ENCODE measurements at places on chromosomes 11 and 22.

DNA sequence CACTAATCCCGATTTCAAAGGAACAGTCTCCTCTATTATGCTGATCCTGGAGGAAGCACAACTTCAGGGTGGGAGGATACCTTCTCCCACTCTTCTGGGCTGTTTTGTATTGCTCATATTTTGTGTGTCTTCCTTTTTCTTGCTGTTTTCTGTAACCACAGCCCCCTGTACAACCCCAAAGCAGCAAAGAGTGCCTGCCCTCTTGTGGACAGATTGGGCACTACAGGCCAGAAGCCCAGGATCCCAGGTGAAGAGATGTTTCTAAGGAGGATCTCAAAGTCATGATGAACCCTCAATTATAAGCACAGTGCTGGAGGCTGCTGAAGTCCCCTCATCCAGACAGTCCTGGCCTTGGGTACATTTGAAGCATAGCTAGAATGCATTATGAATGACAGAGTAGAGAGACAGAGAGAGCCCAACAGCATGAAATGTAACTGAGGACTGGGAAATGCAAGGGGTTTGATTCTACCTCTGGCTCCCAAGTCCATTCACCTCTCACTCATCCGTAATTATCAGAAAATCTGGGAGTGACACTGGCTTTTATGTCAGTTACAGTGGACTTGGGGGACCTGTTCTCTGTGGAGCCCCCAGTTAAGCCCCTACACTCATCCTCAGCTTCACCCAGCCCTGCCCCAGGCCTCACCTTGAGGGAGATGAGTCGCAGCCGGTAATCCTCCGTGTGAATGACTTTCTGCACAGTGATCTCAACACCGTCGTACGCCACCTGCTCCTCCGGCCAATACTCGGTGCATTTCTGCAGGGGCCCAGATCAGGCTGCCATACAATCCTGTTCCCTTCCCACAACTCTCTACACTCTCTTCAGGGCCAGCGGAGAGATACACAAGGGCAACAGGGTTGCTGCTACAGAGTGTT is 6.2 kb upstream of the IGSF22 start:
- peak; percentile 50 for DNase-seq

DNA sequence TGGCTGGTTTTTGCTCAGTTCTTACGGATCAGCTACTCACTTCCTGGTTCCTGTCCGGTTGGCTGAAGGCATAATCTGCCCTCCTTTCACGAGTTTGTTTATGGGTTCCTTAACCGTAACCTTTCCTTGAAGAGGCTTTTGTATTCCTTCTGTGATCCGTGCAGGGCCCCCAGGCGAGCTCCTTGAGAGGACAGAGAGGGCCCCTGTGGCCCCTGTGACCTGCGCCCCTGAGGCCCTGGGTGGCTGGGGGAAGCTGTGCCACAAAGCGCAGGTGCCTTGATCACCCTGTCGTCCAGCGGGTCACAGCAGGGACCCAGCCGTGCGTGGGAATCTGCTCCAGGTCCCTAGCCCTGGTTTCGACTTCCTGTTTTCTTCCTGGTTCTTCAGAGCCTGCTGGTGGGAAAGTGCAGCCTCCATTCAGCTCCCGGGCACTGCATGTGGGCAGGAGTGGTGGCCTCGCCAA is 27.8 kb upstream of the FADD start:
- no peak for DNase-seq

- DNase-seq, result no peak
Observed at GRCh38 chr11:47007579-47007978, 71.0 kb downstream of the CSTPP1 start.

GRCh38 chr22:24304062-24304675 is 33.5 kb downstream of the SPECC1L start:
- DNase-seq, result no peak

Measured in stimulated activated CD8-positive, alpha-beta memory T cell treated with anti-CD3 and anti-CD28 coated beads, Interleukin-15, amount 100 ng/mL, for 4 hours (primary cell).